ENCODE measurements at places on chromosomes 2 and 18.

DNA sequence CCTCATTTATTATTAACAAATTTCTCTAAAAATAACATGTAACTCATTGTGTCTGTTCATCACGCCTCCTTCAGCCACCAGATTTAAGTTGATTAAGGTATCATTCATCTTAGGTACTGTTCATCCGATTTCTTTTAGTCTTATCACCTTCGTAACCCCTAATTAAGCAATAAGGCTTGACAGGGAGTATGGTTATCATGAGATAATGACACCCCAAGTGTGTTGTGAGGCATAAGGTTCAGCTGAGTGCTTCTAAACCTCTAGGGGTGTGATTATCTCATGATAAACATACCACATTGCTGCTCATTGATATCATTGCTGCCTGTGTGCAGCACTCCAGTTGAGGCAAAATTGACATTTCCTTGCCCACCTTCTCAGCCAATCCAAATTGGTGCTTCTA is 158.9 kb upstream of the BOD1L2 start:
- no peak for DNase-seq

DNA sequence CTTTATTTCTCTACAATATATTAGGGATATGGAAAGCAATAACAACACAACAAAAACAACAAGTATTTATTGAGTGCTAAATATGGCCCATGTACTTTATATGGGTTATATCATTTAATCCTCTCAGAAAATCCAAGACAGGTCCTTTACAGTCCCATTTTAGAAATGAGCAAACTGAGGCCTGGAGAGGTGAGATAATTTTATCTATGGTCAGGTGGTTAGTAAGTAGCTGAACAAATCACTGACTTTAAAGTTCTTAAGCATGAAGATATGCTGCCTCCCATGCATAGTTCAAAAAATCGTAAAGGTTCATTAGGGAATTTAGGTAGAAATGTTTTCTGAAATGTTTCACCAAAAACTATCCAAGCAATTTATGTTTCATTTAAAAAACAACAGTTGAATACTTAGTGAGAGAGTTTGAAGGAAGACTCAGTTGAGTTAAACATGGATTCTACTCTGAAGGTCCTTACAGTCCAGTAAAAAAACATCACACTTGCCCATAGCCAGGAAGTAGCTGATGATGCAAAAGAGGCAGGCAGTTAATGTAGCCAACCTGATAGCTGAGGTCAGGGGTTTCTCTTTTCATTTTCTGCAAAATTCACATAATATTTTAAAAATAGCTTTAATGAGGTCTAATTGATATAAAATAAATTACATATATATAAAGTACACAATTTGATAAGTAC is 7.6 kb upstream of the NFE2L2 start:
- no peak for DNase-seq

DNA sequence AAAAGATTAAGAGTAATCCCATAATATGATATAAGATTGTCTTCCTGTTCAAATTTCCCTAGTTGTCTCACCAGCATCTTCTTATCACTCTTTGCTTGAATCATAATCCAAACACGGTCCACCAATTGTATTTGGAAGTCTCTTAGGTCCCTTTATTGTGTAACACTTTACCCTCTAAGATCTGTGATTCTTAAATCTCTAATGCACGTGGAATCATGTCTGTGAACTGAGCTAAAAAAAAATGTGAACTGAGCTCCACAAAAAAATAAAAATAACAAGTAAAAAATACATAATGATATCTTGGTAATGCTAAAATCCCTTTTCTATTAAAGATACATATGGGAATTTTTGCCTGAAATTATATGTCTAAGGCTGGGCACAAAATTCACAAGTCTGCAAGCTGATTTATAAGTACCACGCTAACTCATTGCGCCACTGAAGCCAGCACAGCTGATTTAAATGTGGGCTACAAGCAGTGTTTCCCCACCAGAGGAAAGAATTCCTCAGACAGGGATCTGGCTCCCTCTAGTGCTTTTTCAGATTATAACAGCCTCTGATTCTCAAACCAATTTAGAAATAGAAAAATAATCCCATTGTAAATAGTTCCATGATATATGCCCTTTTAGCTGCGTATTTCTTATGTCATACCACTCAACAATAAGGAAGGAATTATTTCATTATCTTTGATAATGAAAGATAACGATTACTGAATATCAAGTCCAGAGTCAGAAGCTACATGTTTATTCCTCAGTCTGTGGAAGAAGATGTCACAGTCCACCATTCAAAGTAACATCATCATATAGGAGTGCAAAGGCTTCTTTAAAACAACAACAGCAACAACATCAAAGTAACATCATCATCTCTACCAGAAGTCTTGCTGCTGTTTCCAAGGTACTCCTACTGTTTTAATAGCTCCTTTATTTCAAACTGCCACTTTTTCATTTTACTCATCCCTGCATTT is 22.9 kb downstream of the RBM43 start:
- peak; percentile 66 for DNase-seq

DNA sequence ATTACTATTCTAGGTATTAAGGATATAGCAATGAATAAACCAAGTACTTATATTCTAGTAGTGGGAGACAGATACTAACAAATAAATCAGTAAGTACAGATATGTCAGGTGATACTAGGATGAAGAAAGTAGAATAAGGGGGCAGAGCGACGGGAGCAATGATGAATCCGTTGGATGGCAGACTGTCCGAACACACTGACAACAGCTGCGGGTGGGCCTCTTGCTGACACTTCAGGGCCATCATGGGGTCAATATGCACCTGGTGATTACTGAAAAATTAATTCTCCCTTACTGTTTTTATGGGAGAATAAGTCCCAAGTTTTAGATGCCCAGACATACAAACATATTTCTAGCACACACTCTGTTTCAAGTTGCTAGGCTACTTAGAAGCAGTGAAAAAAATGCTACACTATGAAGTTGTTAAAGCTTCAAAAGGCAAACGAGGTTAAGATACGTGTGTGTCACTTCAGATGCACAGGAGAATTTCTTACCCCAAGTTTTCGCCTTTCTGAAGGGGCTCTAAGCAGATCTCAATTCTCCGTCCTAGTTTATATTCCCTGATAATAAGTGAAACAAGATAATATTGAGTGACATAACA is 78.7 kb downstream of the USP40 start:
- DNase-seq = no peak

- DNase-seq = no peak
Measured at GRCh38 chr18:57741273-57741672, 61.8 kb downstream of the ATP8B1 start.

GRCh38 chr2:86420913-86421312 is 20.3 kb upstream of the KDM3A start:
- no peak for DNase-seq

- no peak for DNase-seq
Measured at GRCh38 chr2:60275958-60276357, 277.5 kb downstream of the BCL11A start.

GRCh38 chr2:223786236-223786635 is 51.1 kb downstream of the AP1S3 start:
- DNase-seq = no peak

GRCh38 chr2:7019191-7019590 is 102.0 kb downstream of the RNF144A start:
- DNase-seq = no peak

DNA sequence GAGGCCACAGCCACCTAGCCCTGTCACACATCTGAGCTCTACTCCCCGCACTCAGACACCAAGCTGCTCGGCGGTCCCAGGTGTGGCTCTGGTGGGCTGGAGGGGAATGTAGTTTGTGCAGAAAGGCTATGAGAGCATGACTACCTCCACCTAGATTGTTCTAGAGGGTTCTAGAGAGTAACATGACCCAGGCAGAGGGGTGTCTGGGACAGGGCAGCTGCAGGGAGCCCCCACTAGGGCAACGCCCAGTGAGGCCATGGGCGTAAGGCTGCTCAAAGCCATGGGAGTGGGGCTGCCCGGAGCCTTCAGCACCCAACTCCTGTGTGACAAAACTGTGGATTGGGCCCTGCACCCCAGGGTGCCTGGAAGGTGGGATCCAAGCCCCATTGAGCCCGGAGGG is 511.4 kb upstream of the MYT1L start:
- DNase-seq = no peak

DNA sequence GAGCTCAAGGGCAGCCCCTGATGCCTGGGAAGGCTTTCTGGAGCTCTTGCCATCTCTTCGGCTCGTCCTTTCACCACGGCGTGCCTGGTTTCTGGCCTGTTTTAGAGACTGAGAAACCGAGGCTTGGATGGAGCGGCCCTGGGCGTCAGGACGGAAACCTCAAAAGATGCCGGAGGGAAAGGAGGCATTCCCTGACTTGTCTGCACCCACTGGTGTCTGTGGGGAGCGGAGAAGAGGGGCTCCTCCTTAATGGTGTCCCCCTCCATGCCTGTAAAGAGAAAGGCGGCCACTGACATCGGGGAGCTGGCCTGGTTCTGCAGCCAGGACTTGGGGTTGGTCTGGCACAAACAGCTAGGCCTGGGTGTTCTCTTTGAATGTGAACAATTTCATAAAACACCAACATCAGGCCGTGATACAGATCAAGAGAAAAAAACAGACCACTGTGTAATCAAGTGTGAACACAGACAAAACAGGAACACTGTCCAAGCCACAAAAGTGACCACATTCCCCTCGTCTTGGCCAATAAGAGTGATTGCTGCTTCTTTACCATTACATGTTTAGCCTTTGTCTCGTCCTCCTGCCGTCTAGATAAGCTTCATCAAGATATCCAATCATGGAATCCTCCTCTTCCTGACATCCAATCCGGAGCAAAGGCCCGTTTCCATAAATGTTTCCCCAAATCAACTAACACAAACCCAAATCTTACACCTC is 633 bp upstream of the ILKAP start:
- no peak for DNase-seq

DNA sequence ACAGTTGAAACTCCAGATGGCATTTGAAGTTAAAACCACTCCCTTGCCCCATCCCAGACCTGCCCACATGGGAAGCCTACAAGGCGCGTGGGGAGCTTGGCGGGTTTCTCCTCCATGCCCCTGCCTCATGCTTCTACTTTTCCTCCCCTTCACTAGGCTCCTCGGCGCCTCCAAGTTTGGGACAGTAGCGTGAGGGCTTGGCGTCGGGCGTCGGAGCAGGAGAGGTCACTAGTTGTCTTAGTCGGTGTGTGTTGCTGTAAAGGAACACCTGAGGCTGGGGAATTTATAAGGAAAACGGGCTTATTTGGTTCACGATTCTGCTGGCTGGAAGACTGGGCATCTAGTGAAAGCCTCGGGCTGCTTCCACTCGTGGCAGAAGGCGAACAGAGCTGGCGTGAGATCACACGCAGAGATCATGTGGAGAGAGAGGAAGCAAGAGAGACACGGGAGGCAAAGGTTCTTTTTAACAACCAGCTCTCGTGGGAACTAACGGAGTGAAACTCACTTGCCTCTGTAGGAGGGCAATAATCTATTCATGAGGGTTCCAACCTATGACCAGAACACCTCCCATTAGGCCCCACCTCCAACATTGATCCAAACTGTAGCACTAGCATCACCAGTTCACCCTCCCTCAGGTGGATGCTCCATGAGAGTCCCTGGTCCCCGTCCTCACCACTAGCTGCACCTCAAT is 25.3 kb downstream of the ITM2C start:
- no peak for DNase-seq

DNA sequence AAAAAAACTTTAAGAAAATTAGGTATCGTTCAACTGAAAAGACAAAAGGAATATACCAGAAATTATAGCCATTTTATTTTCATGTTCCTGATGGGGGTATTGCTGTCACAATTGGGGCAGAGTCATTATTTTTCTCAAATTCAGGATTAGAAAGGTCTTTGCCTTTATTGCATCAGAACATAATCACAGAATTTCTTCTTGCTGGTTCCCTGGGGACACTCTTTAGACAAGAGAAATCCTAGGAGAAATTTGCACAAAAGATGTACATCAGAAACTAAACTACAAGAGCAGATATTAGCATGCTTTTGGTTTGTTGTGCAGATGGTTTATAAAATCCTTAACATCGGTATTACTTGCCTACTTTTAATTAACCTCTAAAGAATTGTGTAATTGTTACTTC is 103.2 kb downstream of the NCOA1 start:
- DNase-seq = no peak

DNA sequence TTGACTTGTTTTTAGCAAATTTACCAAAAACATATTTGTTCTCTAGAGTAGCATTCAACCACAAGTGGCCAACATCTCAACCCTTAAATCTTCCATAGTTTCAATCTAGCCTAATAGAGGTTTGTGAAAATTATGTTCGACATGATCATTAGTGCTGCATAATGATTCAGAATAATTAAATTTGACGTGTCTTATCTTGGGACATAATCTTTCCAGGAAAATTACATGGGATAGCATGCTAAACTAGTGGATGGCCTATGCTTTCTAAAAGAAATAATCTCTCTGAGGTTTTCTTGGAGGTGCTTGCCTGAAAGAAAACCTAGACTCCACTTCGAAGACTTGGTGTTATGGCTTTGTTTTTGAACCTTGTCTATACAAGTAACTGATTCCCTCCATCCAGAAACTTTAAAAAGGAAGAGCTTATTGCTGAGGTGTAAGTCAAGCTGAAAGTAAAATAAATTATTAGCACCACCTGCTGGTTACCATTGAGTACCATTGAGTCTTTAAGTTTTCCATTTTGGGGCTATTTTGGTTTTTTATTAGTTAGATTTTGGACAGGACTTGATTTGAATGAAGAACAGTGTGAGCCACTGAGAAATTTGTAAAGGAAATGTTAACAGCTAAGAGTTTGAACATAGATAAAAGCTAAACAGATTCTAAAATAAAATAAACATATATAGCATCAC is 32.7 kb downstream of the COX7A2L start:
- DNase-seq = no peak

- DNase-seq = no peak
Measured at GRCh38 chr2:39516347-39517101, 79.4 kb upstream of the MAP4K3 start.

DNA sequence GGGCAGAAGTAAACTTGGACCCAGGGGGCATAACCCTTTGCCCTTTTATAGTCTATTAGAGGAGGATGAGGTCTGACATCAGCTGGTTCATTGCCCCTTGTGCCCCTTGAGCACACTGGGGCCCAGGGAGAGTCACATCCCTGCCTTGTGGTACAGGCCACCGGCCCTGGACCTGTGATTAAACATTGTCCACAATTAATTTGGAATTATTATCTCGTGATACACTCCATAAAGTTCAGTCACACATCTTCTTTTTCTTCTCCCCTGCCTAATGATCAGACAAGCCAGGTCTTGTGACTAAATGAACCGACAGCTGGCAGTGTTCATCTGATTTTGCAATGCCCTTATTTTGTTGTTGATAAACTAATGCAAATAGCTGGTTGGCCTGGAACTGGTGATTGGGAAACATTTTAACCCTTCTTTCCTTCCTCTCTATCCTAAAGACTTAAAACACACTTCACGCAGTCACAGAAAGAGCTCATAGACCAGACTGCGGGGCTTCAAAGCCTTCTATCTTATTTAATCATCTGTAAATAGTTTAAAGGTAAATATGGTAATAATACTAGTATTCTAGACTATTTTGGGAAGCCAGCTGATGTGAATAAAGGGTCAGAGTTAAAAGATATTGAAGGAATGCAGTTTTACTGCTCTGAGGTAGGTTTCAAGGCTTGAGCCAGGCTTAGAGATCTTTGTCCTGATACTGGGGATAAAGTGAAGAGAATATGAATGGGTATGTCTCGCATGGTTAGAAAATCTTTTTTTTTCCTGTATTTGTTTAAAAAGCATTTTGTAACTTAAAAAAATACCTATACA is 13.4 kb downstream of the IL1R1 start:
- DNase-seq = peak; percentile 37

Measured in RWPE1 (cell line).